Stomach (tissue), 19 donors: ENCODE measurements at places on chromosomes 2 and 18.

DNA sequence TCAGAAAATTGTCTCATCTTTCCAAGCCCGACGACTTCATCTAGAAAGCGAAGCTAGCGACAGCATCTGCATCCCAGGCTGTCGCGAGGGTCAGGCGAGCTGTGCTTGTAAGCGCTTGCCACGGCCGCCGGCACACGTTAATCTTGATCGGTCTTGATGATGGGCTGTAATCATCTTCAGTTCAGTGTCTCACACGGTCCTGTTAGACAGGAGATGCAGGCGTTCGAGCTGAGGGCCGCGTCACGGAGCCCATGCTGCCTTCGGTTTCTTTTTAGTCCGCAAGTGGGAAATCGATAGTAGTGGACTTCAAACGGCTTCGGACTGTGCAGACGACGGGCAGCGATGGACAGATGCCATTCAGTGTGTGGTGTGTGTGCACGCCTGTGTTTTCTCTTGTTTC, 43.6 kb downstream of the ADI1 start:
- no peak for DNase-seq

- DNase-seq: no peak
Observed at GRCh38 chr2:45259547-45260160, 250.4 kb upstream of the SIX2 start.

DNA sequence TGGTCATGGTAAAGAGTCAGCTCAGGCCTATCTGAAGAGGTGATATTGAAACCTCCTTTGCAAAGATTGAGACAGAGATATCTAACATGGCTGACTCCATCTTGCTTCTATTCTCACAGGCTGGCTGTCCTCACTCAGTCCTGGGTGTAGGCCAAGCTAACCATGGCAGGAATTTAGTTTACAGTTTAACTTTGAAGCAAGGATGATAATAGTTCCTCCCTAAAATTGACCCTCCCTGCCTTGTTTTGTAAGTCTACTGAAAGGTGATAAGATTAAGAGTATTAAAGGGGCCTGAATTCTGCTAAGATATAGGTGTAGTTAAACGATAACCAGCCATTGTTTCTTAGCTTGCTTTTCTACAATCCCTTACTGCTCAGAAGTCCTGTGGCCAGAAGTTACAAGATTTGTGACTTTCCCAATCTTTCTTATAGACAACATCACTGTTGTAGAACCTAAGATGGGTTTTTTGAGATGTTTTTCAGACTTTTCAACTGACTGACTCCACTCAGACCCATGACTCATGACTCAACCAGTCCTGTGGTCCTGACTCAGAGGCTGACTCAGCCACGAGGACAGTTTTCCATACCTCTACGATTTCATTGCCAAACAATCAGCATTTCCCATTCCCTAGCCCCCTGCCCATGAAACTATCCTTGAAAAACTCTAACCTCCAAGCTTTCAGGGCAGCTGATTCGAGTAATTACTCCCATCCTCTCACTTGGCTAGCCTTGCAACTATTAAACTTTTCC, 195.7 kb upstream of the SESTD1 start:
- peak; percentile 41 for DNase-seq

DNA sequence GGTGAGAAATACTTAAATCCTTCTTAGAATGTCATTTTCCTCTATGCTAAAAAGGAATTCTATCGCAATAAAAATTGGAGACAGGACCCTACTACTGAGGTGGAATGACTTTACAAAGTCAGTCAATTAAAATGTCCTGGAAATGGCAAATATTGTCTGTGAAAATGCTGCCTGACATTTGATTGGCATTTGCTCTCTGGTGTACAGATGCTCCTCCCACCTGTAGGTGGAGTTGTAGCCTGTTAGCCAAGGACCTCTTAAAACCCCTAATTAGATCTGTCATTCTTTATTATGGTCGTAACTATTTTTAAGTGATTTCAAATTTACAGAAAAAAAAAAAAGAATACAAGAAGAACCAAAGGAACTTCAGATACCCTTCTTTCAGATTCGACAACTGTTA, 393.1 kb upstream of the KLHL29 start:
- no peak for DNase-seq

DNA sequence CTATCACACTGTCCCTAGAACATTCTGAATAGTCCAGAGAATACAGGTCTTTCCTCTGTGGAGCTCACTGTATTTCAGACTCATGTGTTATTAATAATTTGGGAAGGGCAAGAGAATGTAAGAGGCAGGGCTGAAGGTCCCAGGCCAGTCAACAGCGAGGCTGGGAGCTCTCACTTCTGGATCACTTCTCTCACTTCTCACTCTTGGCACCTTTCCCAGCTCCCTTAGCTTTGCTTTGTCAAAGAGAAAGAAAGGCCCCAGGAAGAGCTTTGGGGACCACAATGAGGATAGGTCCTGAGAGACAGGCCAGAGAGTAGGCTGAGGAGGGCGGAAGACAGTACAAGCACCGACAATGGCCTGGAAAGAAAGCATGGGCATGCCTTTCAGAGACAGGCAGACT, 11.2 kb downstream of the EFR3B start:
- DNase-seq: no peak

GRCh38 chr2:174623106-174623637, 25.6 kb upstream of the WIPF1 start:
- DNase-seq: no peak

- DNase-seq: no peak
Observed at GRCh38 chr2:72982219-72982618, 64.9 kb downstream of the EMX1 start.

DNA sequence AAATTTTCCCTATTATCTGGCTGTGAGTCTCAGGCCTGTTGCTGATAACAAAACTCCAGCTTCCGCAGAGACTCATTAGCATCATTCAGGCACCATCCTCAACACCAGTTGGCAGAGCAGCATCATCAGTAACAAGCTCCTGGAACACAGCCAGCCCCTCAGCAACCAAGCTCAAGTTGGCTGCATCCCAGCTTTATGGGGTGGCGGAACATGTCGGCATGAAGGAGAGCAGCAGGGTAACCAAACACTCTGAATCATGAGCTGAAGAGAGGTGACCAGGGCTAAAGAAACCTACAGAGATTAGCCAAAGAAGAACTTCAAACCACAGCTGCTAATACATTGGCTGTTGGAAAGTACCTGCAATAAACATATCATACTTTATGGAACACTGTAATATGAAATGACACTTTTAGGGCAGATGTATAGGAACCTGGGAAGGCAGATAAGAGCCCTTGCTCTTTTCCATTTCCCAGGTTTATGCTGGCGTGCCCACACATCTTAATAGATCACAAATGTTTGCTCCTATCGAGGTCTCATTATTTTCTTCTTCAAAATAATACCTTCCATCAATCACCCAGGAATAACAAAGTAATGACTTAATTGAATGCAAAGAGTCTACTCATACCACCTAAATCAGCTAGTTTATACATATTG, 63.8 kb downstream of the PDE11A start:
- peak; percentile 47 for DNase-seq

GRCh38 chr2:236308855-236309668, 44.9 kb upstream of the ASB18 start:
- no peak for DNase-seq

DNA sequence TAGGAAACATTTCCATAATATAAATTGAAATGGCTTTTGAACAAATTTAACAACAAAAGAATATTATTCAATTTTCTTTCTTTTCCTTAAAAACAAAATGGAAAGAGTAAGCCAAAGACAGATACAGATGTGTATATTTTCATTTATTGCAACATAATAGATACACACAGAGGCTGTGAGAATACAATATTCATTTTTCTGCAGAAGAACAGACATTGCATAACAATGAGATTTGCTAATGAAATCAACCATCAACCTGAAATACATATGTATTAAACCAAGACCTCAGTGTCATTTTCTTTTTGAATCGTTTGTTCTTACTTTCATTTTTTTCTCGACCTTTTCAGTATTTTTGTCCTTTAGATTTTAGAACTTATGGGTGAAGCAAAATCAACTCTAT, 95.1 kb downstream of the BAZ2B start:
- no peak for DNase-seq

DNA sequence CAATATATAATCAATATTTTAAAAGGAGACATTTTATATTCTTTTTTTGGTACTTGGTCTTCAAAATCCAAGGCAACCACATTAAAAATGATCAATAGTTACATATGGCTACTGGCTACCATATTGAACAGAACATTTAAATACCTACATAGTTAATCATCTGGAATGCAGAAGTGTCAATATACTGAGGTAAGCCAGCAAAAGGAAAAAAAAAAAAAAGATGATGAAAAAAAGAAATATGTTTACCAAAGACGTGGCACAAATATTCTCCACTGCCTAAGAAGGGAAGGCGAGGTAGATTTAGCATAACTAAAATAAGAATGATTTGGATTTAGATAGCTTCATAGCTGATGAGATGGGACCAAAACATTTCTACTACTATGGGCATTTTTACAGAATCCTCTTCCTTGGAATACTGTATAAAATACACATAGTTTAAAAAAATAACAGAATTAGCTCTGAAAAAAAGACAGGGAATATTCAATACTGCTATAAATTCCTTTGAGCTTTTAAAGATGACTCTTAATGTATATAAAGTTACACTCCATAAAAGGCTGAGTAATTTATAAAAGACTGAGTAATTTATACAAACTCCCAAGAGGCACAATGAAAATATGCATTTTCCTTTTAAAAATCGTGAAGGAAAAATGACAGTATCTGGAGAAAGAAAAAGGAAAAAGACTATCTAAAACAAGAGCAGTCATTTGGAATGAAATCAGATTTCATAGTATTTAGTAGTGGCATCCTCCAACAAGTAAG, 63.5 kb downstream of the CDH2 start:
- no peak for DNase-seq

DNA sequence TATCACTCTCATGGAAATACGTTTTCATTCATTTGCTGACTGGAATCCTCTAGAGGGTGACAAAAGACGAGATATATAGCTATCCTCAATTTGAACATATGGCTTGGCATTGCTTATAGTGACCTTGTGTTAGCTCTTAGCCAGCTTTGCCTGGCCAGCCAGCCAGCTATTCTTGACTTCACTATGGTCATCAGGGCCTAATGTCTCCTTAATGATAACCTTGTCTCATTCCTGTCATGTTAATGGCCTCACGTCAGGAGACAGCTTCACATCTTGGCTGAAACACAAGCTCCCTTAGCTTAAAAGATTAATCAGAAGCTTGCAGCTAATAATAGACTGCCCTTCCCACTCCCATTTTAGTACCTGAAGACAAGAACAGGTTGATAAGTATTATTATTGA, 1517.5 kb upstream of the PIK3C3 start:
- no peak for DNase-seq

DNA sequence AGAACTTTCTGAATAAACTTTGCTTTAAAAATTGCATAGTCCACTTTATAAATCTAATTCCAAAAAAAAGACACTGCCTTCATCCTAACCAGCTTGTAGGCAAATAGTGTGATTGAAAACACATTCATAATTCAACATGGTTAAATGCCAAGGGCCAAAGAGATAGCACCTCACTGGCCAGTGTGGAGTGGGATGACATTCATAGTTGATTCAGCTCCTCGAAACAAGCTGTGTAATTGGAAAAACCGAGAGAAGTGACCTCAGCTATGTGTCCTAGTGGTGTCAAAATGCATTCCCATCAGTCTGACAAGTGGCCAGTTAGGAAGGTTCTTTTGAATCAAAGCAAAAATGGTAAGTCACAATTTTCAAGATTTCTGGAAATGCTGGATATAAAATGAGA, 1068.5 kb upstream of the CELF4 start:
- DNase-seq: no peak

- DNase-seq: no peak
Observed at GRCh38 chr18:29309366-29309765, 1132.4 kb upstream of the CDH2 start.
